ENCODE measurements at places on chromosomes 11 and 22.
A peak's percentile ranks its signal among the peaks of the same experiment; 100 is the strongest.

GRCh38 chr11:70204466-70204799 is 1.3 kb downstream of the FADD start:
- peak; percentile 60 for DNase-seq

- no peak for DNase-seq
These were observed 34.4 kb downstream of the PRCP start for GRCh38 chr11:82865841-82866240.

- DNase-seq, result no peak
These were observed 1.1 kb downstream of the MAPK12 start for GRCh38 chr22:50260434-50260800.

DNA sequence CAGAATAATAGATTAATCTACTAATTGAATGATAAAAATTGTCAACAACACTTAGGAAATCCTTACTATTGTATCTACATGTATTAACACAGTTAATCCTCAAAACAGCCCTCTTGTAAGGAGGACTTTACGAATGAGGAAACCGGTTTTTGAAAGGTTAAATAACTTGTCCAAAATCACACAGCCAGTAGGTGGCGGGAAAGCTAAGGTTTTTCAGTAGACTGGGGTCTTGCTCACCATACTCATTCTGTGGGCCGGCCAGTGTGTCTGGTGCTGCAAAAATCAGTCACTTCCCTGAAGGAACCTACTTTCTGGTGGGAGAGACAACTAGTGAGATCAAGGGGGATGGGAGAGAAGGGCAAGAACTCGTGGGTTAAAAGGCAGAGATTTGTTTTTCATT is 3.8 kb downstream of the DCPS start:
- DNase-seq, result peak; percentile 21

DNA sequence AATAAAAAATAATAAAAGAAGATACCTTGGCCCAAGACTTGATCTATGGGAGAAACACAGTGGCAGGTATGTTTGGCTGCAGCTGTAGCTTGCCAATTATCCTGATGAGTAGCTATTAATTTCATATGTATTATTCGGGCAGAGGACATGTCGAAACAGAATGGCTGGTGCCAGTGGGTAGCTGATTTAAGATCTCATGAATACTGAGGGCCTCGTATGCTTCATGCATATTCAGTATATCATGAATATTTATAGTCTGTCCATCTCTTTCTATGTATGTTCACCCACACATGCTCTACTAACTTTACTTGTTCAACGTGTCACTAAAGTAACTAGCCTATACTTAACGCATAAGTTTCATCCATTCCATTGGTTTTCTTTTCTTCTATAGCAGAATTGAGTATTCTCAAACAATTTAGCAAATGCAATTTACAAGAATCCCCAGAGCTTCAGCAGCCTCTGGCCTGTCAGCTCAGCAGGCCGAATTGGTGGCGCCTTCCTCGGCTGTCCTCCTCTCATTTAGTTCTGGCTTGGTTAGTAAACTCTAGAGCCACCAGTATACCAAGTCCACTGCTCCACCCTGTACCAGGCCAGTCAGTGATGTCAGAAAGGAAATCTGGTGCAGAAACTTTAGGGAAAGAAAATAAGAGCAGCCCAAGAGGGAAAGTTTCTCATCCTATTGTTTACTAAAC is 17.9 kb downstream of the ART5 start:
- DNase-seq, result no peak

DNA sequence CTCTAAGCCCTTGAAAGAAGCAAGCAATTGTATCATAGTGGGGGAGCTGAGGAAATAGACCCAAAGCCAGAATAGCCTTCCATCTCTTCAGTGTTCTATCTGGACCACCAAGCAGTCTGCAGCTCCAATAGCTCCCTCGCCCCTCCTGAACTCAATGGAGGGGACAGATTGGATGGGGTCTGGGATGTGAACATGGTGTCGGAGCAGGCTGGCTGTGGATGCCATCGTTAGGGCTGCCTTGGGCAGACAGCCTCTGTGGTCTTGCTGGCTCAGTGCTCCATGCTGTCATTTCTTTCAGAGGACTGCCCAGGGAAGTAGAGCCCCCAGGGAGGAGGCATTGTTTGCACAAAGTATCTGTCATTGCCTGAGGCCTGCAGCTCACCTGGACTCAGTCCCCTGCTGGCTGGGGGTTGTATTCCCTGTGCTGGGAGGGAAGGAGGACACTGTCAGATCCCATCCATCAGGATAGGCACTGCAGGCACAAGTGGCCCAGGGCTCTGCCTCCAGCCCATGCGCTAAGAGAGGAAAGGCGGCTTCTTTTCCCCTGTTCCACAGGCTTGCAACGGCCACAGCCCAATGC is 537.7 kb downstream of the BUD13 start:
- no peak for DNase-seq

DNA sequence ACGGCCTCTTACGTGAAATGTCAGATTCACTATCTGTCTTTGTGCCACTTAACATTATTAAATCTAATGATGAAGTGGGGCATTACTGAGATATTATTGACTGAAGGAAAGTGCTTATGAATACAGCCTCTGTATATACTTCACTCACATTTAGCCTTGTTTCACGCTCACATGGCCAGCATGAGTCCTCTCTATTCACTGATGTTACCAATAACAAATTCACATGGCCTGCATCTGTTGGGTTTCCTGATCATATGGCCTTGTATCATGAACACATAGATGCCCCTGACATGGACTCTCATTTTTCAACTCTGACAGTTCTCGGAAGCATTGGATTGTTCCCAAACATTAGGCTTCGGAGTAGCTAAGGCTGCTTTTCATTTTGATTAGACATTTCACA is 68.3 kb upstream of the MYO18B start:
- DNase-seq, result no peak

- DNase-seq, result no peak
These were observed 13.4 kb downstream of the EPS8L2 start for GRCh38 chr11:719214-720016.

DNA sequence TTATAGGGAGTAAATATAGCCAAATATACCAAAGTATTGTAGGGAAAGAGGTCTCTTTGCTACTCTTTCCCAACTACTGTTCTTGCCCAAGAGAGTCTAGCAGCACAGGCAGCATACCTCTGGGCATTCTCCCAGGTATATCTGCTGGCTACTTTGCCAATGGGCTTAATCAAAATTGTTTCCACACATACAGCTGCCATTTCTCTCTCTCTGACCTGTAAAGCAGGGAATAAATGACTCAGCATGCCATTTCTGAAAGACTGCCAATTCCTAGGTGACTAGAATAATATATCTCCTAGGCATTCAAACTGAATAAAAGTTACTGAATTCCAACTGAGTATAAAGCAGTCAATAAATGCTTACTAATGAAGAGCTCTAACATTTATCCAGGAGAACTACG is 44.6 kb downstream of the RDX start:
- DNase-seq, result peak; percentile 33

DNA sequence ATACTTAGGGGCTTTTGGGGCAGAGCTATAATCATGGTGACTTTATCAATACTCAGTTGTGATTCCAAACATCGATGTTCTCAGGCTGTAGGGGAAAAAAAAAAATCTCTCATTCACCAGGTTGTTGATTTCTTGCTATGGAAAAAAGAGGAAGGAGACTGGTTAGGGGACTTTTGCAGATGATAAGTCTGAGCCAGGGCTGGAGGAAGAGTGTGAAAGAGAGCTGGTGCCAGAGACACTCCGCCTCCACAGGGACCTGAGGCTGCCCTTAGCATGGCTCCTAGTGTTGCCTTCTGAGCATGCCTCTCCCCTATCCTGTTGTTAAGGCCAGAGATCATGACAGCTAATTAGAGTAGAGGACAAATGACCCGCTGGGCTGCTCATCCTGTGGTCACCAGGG is 16.9 kb downstream of the UPB1 start:
- DNase-seq, result no peak

DNA sequence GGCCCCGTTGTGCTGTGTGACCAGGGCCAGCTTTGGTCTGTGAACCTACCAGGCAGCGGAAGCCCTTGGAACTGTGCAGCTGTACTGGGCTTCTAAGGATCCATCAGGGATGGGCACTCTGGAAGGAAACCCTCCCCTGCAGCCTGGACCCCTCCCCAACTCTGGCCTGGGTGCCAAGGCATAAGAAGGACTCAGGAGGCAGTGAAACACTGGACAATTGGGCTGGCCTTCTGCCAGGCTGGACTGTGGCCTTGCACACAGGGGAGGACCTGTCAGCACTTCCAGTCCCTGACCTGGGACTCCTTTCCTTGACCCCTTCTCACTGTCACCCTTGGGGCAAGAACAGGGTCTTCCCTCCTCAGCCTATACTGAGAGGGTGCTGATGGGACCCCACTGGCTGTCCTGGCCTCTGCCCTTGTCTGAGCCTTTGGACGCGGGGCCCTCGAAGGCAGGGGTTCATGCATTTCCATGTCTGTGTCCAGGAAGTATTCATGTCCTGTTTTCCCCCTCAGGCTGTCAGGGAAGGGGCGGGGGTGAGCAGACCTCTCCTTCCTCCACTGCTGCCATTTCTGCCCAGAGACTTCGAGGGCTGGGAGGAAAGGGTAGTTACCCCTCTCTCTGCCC is 39.6 kb downstream of the PDE2A start:
- DNase-seq, result no peak

DNA sequence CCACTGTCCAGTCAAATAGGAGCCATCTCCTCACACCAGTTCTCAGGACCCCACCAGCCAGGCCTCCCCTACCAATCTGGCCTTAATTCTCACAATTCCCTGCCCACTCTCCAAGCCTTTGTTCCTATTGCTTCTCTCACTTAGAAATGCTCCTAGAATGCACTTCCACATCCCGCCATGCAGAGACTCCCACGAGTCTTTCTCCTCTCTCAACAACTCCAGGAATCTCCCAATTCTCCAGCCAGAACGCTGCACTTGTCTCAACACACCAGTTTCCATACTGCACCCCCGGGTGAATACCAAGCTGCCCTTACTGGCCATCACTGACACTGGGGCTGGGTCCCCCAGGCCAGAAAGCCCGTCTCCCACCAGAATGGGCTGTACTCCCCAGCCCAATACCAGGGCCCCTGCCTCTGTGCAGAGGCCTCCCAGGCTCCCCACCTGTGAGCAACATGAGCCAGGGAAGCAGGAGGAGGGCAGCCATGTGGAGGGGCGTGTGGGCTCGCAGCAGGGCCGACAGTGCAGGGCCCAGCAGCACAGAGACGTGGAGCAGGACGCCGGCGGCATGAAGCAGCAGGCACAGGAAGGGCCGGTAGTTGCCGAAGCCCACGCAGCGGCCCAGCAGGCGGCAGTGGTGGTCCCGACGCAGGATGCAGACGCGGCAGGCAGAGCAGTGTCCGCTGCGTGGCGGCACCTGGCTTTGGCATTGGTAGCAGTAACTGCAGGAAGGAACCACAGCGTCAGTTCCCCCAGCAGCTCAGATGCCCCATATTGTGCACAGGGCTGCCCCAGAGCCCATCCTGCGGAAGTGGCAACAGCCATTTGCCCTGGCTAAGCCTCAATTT is 2.4 kb downstream of the ZDHHC24 start:
- DNase-seq, result peak; percentile 39

DNA sequence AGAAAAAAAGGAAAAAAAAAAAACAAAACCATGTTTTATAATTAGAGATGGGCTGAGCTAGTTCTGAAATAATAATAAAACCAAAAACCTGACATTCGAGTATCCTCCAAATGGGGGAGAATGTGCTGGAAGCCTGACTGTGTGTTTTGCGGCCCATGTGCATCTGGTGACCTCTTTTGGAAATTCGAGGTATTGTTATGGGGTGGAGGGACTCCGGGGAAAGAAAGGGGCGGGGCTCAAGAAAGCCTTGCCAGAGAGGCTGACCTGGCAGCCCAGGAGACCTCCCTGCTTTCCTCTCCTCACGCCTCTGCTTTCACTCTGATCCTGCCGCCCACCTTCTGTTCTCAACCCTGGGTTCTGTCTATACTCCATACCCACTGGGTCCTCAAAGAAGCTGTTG is 72.9 kb downstream of the CTTN start:
- DNase-seq, result peak; percentile 79

DNA sequence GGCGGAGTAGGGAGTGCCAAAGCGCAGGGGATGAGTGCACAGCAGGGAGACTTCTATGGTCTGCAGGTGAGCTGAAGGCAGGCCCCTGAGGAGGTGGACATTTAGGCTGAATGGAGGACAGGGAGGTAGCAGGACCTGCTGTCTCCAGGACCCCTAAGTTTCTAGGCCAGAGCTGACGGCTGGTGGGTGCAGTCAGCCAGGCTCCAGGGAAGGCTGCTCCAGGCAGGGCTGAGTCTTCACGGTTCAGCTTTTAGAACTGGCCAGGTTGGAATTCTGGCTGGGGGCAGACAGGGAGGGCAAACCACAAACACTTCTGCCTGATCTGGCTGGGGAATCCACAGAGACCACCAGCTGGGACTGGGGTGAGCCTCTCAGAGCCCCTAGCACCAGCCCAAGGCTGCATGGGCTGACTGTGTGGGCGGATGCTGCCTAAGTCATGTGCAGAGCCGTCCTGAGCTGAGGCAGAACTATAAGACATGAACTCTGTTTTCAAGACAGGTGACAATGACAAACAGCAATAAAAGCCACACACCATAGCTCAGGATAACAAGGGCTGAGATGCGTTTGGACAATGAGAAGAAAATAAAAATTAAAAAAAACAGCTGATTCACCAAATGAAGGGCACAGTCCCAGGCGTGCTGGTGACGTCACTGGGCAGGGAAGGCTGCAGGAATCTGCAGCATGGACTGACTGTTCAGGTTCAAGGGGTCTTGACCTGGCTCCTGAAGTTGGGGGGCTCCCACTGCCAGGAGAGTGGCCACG is 10.4 kb upstream of the MALAT1 start:
- DNase-seq, result no peak

GRCh38 chr11:86818462-86819192 is 18.3 kb downstream of the PRSS23 start:
- peak; percentile 52 for DNase-seq

GRCh38 chr11:1554981-1555712 is 16.9 kb downstream of the DUSP8 start:
- no peak for DNase-seq

DNA sequence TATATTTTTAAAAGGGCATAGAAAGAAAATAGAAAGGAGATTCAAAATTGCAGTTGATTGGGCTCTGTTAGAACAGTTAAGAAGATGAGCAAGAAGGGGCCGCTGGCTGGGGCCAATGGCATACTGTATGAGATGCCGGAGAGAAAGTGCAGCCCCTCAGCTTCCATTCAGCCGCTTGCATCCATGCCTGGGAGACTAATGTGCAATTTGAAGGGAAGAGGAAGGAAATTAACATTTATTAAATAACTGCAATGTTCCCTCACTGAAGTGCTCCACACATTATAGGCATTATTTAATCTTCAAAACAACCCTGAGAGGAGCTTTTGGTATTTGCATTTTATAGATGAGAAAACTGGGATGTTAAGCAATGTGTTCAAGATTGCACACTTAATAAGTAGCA is 44.7 kb upstream of the CSNK2A3 start:
- no peak for DNase-seq

- DNase-seq, result no peak
These were observed 273.9 kb downstream of the RAB38 start for GRCh38 chr11:87901341-87901740.

DNA sequence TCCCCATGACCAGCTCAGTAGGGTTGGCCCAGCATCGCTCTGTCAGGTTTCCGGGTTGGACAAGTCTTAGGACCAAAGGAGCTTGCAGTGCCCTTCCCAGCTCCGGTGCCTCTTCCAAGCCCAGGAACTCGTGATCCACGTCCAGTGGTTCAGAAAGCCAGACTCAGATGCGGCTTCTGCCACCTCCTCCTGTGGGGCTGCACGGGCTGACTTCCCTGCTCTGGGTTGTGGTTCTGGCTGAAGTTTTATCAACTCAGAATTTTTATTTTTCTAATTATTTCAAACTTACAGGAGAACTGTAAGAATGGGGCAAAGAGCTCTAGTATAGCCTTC is 85.0 kb downstream of the BCR start:
- no peak for DNase-seq

- no peak for DNase-seq
These were observed 4.2 kb downstream of the RIC8A start for GRCh38 chr11:211741-212140.
